ENCODE measurements at places on chromosomes 11 and 22.

- no peak for DNase-seq
These were observed 24.2 kb downstream of the CD44 start for GRCh38 chr11:35163209-35163608.

- no peak for DNase-seq
These were observed 3.1 kb upstream of the CERK start for GRCh38 chr22:46740910-46741780.

GRCh38 chr11:102423936-102424335 is 28.6 kb downstream of the TMEM123 start:
- no peak for DNase-seq

DNA sequence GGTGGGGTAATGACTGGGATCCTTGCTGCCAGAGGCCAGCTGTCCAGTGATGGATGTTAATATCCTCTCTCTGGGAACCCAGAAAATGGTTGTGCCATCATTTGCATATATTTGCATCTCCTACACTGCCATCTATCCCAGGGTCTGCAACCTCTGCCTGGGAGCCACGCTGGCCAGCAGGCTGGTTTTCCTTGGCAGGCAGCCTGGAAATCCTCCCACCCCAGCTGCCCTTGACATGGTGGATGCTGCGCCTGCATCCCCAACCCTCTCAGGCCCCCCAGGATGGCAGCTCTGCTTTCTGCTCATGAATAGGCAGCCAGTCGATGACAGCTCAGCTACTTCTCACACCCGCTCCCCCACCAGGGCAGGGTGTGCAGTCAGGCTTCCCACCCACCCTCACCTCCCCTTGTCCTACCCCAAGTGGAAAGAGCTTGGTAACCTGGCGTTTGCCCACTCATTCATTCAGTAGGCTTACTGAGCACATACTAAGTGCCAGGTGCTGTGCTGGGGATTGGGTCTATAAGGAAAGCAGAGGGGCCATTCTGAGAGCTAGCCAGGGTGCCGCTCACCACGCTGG is 202.5 kb downstream of the TRIM29 start:
- DNase-seq = no peak

GRCh38 chr11:110782616-110783015 is 70.4 kb upstream of the ARHGAP20 start:
- DNase-seq = no peak

- DNase-seq = peak; percentile 71
These were observed 587 bp downstream of the ESAM start for GRCh38 chr11:124761301-124762104.
